ENCODE measurements at places on chromosomes 4 and X. TPM values are rescaled to one million over a fixed set of nuclear protein-coding genes. Genes with fewer than 3 reads are reported as not detected.

MAGEA1 gene
- total RNA-seq, result not detected

PABPC1L2B gene
- total RNA-seq, result not detected

GRCh38 chr4:31458813-31459212, 738.6 kb downstream of the PCDH7 start:
- H3K4me3 ChIP-seq, result no peak overlapping the region
- no peaks in the 10 kb centered on the region for H3K27me3 ChIP-seq
- no peak overlapping the region for H3K27ac ChIP-seq
- DNase-seq, result no peak
- H3K4me1 ChIP-seq, result no peaks in the 10 kb centered on the region
- H3K36me3 ChIP-seq, result no peaks in the 10 kb centered on the region

GRCh38 chrX:25144043-25144940, 128.5 kb upstream of the ARX start:
- no peak overlapping the region for H3K27ac ChIP-seq
- peak; percentile 42 for DNase-seq
- peaks cover 3% of the 10 kb centered on the region for H3K4me1 ChIP-seq
- H3K27me3 ChIP-seq, result no peaks in the 10 kb centered on the region
- H3K36me3 ChIP-seq, result no peaks in the 10 kb centered on the region

- no peak overlapping the region for H3K27ac ChIP-seq
- H3K4me1 ChIP-seq, result no peaks in the 10 kb centered on the region
- no peaks in the 10 kb centered on the region for H3K27me3 ChIP-seq
- DNase-seq, result no peak
- H3K4me3 ChIP-seq, result no peak overlapping the region
- peaks cover 15% of the 10 kb centered on the region for H3K36me3 ChIP-seq
Measured at GRCh38 chrX:155544881-155545280, 67.9 kb downstream of the TMLHE start.
